Subcutaneous adipose tissue (tissue), 4 donors: ENCODE measurements at places on chromosomes 16 and 17. TPM values are rescaled to one million over a fixed set of nuclear protein-coding genes. Genes with fewer than 3 reads are reported as not detected.

TPPP3 gene
- 5.9 TPM for total RNA-seq

TRPV2 gene
- 66.1 TPM for total RNA-seq

INO80E gene
- total RNA-seq = 25.1 TPM

CDH13 gene
- total RNA-seq = 9.0 TPM

MYLK3 gene
- total RNA-seq = 0.22 TPM

KRTAP17-1 gene
- not detected for total RNA-seq

CEP20 gene
- total RNA-seq = 38.8 TPM
